LHCN-M2 (cell line): ENCODE measurements at places on chromosomes 1 and 21. TPM values are rescaled to one million over a fixed set of nuclear protein-coding genes. Genes with fewer than 3 reads are reported as not detected.

- DNase-seq, result no peak
These were observed 188.8 kb downstream of the MATN1 start for GRCh38 chr1:30534551-30534940.

- no peak for DNase-seq
These were observed 22.0 kb upstream of the IFNAR1 start for GRCh38 chr21:33302796-33303195.

- DNase-seq, result peak; percentile 95
These were observed 40.8 kb downstream of the ITSN1 start for GRCh38 chr21:33682992-33683627.

The PLEKHA6 gene
- 36.2 and 50.9 TPM in 2 replicates for total RNA-seq

The KHDRBS1 gene
- 58.9 and 72.6 TPM in 2 replicates for total RNA-seq

GRCh38 chr1:1982379-1983232, 21.0 kb downstream of the CFAP74 start:
- DNase-seq, result no peak

DNA sequence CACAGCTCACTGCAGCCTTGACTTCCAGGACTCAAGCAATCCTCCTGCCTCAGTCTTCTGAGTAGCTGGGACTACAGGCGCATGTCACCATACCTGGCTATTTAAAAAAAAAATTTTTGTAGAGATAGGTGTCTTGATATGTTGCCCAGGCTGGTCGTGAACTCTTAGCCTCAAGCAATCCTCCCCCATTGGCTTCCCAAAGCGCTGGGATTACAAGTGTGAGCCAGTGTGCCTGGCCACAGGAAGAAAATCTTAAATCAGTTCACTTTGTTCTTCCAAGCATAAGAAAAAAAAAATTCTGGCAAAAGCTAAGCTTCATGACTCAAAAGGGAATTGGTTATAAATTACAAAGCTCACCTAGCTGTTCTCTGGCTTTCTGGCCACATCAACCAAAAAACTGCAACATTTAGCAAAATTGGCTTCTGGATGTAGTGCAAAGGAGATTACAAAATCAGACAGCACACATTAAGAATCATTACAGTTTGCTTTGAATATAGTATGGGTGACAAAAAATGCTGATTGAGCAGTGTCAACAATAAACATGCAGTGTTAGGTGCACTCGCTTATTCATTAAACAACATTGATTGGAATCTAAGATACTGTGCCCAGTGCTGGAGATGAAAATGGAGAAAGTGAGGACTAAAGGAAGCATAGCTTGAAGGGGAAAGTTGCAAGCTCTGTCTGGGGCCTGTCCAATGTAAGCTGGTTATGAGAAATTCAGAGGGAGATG, 76.7 kb downstream of the KCTD3 start:
- DNase-seq, result no peak

GRCh38 chr1:225772323-225772768, 5.3 kb upstream of the SRP9 start:
- DNase-seq, result peak; percentile 80
